Stimulated activated CD8-positive, alpha-beta memory T cell treated with anti-CD3 and anti-CD28 coated beads, Interleukin-4, amount 100 ng/mL, for 24 hours (primary cell): ENCODE measurements at places on chromosomes 1 and 21.
A peak's percentile ranks its signal among the peaks of the same experiment; 100 is the strongest.

DNA sequence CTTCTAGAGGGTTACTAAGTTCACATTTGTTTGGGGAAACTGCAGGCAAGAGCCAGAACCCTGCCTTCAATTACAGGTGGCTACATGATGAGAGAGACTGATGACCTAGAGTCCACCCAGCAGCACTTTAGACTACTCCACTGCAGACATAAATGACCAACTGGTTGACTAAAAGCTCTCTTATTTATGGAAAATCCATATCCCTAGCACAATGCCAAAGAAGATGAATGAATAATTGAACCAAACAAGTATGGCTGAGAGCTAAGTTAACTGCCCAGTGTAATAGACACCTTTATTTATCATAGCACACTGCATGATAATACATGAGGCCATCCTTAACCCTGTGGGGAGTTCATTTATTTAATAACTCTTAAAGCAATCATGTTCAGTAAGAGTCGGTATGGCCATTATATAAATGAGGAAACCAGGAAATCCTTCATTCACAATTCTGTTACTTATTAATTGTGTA is 60.4 kb downstream of the IL12RB2 start:
- no peak for DNase-seq

- DNase-seq, result no peak
Observed at GRCh38 chr1:87927391-87928280, 599.0 kb downstream of the LMO4 start.

- no peak for DNase-seq
Observed at GRCh38 chr21:31198575-31198974, 145.5 kb downstream of the TIAM1 start.

- DNase-seq, result no peak
Observed at GRCh38 chr1:243494741-243495431, 239.0 kb downstream of the SDCCAG8 start.

DNA sequence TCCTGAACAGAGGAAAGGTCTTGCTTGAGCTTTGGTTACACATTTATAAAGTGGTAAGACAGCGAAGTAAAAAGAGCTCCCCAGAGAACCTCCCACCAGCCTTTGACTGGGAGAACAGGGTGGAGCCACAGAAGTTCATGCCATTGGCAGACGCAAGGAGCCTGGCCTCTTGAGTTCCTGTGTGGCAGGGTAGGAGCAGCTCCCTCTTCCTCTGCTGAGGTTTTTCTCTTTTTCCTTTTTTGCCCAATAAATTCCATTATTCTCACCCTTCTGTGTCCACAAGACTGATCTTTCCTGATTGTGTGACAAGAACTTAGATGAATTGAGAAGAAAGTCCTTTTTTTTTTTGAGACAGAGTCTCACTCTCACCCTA is 4.3 kb downstream of the THEM4 start:
- DNase-seq, result no peak

DNA sequence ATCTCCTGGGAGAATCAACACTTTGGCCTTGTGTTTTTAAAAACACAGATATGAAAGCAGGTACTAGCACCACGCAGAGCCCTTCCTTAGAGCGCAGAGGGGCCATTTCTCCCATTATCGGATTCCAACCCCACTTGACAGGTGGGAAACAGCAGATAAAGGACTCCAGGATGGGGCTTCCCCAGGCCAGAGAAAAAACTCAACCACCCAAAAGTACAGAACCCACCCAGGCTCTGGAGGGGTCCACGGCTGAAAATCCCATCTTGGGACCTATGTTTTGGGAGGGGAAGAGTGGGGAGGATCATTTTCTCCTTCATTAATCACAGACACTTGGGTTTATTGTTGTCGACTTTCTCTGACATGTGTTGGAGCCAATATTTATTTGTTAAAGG is 27.1 kb upstream of the COL18A1 start:
- DNase-seq, result no peak

- DNase-seq, result no peak
Observed at GRCh38 chr1:24325587-24326449, 6.7 kb downstream of the GRHL3 start.

DNA sequence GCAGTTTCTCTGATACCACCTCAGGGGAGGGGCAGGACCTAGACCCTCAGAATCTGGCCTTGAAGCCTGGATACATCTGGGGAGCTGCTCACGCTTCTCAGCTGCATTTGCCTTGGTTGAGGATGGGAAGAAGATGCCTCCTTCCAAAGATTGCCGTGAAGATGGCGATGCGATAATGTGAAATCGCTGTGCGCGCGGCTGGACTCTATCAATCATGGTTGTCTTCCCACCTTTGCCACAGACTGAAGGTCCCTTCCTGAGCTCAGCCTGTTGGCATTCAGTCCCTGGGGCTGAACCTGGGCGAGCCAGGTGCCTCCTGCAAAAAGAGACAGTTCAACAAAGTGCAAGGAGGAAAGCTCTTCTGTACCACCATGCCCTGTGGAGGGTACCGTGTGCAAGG is 114.4 kb upstream of the SLC45A1 start:
- DNase-seq, result no peak

- DNase-seq, result no peak
Observed at GRCh38 chr1:201365251-201365650, 12.2 kb downstream of the TNNT2 start.

- DNase-seq, result no peak
Observed at GRCh38 chr1:82091729-82092128, 291.0 kb downstream of the ADGRL2 start.

DNA sequence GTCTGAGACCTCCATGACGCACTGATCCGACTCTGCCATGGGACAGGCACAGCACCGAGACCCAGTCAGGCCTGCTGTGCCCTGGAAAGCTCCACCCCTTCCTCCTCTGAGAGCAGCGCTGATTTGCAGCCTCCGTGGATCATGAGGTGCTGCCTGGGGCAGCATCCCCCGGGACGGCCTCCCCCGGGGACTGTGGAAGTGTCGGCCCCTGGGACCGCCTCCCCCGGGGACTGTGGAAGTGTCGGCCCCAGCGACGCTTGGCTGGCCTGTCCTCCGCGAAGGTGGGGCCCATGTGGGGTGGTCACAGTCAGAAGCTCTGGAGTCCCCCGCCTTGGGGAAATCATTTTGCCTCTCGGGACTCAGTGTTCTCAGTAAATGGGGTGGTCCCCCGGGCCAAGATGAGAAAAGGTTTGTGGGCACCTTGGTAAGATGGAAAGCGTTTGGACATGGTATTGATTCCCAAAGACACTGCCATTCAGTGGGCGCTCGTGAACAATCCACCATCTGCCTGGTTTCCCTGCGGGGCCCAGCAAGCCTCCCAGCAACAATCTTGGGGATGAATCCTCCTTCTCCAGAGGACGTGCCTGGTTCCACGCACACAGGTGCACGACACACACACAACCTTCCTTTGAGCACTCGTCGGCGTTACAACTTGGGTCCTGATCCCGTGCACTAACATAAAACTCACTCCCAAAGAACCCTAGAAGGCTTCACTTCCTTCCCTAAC is 3.0 kb downstream of the TFF2 start:
- no peak for DNase-seq

DNA sequence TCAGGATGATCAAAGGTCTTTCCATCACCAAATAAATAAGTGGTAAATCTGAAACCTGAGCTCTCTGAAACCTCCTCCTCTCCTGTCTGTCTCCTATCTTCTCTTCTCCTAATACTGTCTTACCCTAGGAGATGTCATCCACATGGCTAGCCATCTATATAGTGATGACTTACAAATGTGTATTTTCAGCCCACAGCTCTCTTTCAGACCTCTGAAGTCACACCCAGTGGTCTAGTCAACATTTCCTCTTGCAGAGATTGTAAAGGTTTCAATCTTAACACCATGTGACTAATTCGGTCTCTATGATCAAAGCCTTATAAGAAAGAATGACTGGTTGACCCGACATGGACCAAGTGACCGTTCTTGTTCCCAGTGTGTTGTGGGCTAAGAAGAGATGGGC is 63.1 kb upstream of the DPT start:
- DNase-seq, result no peak

DNA sequence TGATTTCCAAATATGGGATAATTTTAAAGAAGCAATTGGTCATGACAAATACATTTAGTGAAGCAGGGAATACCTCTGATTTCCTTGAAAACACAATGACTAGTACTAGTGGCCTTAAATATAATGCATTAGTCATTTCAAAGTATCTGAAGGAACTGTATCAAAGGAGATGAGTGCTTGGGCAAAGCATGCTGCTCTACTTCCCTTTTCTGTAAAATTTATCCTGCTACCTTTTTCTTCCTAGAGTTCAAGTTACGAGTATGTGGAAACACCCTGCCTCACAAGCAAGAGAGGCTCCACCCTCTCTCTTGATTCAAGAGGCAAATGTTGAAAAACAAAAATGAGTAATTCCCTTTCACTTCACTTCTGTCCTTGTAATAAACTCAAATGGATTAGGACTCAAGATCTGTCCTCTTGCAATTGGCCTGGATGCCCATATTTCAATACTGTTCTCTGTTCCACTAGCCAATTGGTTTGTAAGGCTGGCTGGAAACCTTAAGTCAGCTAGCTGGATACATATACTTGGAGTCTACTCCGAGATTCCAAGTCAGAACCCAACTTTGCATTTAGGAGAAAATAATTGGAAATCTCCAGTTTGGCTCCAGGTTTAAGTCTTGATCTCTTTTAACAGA is 92.5 kb downstream of the CDC42BPA start:
- DNase-seq, result no peak

- DNase-seq, result peak; percentile 47
Observed at GRCh38 chr1:159826441-159827101, at the start of gene SLAMF8. Gene SLAMF8 (plus strand): TSS chr1:159826873. CDS start chr1:159826899, 26 bp downstream.

GRCh38 chr1:226541231-226541630 is 7.3 kb upstream of the STUM start:
- DNase-seq, result no peak

GRCh38 chr1:221698579-221699349 is 43.1 kb downstream of the DUSP10 start:
- DNase-seq, result no peak

GRCh38 chr1:106814418-106814817 is 242.1 kb upstream of the PRMT6 start:
- DNase-seq, result no peak

DNA sequence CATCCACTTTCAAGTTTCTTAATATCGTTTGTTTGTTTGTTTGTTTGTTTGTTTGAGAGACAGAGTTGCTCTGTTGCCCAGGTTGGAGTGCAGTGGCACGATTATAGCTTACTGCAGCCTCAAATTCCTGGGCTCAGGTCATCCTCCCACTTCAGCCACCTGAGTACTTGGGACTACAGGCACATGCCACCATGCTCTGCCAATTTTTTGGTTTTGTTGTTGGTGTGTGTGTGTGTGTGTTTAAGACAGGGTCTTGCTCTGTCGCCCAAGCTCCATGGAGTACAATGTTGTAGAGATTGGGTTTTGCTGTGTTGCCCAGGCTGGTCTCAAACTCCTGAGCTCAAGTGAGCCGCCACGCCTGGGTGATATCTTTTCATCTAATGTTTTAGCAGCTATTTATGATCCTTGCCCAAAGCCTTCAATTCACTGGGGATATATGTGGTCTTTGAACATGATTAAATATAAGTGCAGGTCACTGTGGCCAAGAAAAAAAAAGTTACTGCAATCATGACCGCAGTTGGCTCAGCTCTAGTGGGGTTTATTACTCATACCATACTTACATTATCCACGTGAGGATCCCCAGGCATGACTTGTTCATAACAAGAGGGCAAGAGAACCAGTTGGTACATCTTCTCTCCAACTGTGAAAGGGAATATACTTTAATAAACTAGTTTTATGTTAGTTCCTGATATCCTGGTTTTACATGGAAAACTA is 8.0 kb downstream of the RRP1B start:
- DNase-seq, result no peak

DNA sequence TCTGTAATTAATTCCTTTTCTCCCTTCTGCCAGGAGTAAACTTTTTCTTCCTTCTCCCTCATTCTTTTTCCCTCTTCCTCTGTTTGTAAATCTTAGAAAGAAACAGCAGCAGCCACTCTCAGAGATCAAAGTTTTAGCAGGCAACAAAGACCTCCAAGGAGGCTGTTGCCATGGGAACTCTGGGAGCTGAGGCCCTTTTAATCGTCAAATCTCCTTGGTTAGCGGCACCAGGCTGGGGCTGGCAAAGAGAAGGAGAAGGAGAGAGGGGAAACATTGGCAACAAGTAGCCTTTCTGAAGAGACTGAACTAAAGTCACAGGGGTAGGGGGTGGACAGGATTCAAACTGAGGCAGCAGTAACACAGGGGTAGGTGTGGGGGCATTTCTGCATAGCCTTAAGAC is 25.2 kb downstream of the ILDR2 start:
- DNase-seq, result no peak

DNA sequence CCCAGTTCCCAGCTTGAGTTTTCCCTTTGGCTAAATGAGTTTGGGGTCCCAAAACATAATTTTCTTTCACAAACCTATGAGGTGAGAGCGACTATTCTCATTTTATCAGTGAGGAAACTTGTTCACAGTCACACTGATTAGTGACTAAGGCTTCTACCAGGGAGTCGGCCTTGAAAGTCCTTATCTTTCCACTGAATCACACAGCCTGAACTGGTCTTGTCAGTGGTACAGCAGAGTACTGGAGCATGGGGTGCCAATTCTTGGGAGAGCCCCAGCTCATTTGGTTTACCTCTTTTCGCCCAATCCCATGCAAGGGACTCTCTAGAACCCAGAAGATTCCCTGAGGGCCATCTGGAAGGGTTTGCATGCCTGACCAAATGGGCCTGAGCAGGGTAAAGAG is 16.9 kb downstream of the HSD3B2 start:
- DNase-seq, result no peak

DNA sequence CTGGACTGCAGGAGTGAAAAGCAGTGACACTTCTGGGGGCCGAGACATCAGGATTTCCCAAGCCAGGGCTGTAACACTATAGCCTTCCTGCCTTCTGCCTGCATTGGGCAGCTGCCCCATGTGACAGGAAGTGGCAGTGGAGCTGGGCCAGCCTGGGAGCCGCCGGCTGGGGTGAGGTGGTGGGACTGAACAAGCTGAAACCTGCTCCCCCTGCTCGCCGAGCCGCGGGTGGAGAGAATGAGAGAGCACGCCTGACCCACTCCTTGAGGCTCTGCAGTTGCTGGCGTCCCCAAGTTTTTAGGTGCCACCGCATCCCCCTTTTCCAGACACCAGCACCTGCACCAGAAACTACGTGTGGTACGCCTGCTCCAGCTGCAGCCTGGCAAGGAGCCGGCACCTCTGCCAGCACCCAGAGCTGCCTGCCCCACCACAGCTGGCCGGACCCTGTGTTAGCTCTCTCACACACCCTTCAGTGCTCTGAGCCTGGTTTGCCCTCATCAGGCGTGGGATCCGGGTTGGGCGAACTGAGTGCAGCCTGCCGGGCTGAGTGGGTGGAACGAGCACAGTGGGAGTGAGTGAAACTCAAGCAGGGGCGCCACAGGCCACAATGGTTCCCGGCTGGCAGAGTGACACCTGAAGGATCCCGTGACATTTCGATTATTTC is 119.4 kb downstream of the AKT3 start:
- no peak for DNase-seq
